ENCODE measurements at places on chromosomes 6 and 20.

DNA sequence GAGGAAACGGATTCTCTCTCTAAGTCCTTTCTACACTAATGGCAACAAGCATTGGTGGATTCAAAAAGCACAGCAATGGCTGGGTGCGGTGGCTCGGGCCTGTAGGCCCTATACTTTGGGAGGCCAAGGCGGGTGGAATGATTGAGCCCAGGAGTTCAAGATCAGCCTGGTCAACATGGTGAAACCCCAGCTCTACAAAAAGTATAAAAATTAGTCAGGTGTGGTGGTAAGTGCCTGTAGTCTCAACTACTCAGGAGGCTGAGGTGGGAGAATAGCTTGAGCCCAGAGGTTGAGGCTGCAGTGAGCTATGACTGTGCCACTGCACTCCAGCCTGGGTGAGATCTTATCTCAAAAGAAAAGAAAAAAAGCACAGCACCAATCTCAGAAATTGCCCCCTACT lies 19.3 kb downstream of the PAQR8 start:
- DNase-seq, result no peak

DNA sequence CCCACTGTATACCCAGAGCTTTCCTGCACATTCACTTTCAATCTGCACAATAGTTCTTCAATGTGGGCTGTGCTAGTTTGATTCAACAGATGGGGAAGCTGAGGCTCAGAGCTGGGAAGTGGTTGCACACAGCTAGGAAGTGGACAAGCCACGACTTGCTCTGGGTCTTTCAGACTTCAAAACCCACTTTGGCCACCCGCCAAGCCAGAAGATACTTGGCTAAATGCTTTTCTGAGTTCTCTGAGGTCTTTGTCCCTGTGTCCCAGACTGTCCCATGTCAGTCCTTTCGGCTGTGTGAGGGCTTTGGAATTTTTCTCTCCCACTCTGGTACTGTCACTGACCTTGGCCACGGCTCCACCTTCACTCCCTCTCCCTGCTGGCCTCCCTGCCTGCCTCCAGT lies 10.6 kb downstream of the PDYN start:
- DNase-seq, result no peak

- DNase-seq, result no peak
Observed at GRCh38 chr6:149139782-149140136, 177.8 kb upstream of the TAB2 start.

DNA sequence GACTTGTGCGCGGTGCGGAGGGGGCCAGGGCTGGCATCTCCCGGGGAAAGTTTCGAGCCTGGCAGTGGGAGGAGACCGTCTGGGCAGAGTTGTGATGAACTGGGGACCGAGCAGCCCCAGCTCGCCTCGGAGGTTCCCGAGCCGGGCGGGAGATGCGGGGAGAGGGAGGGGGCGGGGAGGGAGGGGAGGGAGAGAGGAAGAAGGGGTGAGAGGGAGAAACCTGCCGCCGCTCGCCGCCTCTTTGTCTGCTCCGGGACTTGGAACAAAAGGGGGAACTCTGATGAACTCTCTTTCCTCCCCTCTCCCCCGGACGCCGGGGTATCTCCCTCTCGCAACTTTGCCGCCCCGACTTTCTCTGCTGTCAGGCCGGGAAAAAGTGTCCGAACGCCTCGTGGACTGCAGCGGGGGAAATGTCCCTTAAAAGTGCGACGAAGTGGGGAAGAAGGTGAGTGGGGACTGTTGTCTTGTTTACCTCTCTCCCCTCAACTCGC lies 72.7 kb downstream of the SOX4 start:
- no peak for DNase-seq
